ENCODE measurements at places on chromosomes 4 and X.
A peak's percentile ranks its signal among the peaks of the same experiment; 100 is the strongest.

DNA sequence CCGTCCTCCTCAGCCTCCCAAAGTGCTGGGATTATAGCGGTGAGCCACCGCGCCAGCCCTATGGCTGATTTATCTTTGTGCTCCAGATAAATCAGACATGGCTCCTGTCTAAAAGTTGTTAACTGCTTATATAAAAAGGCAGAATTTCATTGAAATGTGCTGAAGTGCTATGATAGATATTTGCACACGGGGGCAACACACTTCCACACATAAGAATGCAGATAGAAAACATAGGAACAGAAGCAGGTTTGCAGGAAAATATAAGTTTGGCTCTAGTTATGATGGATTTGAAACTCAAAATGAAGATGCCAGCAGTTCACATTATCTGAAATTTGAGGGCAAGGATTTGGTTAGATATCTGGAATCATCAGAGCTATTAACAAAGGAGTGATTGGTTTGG lies 163.1 kb upstream of the SLITRK2 start:
- DNase-seq, result no peak
- H3K36me3 ChIP-seq, result no peaks in the 10 kb centered on the region
- no peaks in the 10 kb centered on the region for H3K4me1 ChIP-seq
- no peak overlapping the region for H3K27ac ChIP-seq
- H3K27me3 ChIP-seq, result no peaks in the 10 kb centered on the region
- H3K4me3 ChIP-seq, result no peak overlapping the region

- no peaks in the 10 kb centered on the region for H3K27me3 ChIP-seq
- peaks cover 66% of the 10 kb centered on the region for H3K36me3 ChIP-seq
- peak overlapping the region; percentile 31 for H3K27ac ChIP-seq
- peaks cover 1% of the 10 kb centered on the region for H3K4me1 ChIP-seq
These were observed 20.5 kb downstream of the NOP14 start for GRCh38 chr4:2942532-2943363.

- H3K27ac ChIP-seq, result no peak overlapping the region
- H3K27me3 ChIP-seq, result no peaks in the 10 kb centered on the region
- no peak overlapping the region for H3K4me3 ChIP-seq
- no peak for DNase-seq
These were observed 181.5 kb downstream of the SLIT2 start for GRCh38 chr4:20433097-20433705.

DNA sequence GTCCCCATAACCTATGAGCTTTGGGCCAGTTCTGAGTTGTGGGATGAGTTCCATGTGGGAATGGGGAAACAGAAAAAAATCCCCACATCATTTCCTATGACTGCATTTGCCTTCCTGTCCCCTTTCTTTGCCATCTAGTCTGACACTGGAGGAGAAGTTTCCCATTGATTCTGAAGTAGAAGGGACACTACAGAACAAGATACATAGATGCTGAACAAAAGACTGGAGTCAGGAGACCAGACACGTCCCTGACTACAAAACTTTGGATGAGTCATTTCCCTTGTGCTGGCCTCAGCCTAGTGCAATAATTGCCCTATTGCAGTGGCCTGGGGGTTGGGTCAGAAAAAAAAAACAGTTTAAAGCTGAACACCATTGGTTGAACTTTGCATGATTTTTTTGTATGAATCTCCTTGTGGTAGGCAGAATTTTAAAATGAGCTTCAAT lies 22.1 kb downstream of the BEX3 start:
- no peak for DNase-seq
- H3K36me3 ChIP-seq, result no peaks in the 10 kb centered on the region
- H3K4me1 ChIP-seq, result no peaks in the 10 kb centered on the region
- H3K27me3 ChIP-seq, result no peaks in the 10 kb centered on the region
- no peak overlapping the region for H3K27ac ChIP-seq

GRCh38 chrX:111652719-111653118 lies 28.3 kb upstream of the ALG13 start:
- no peak for DNase-seq
- no peak overlapping the region for H3K4me3 ChIP-seq
- no peaks in the 10 kb centered on the region for H3K36me3 ChIP-seq
- no peak overlapping the region for H3K27ac ChIP-seq

DNA sequence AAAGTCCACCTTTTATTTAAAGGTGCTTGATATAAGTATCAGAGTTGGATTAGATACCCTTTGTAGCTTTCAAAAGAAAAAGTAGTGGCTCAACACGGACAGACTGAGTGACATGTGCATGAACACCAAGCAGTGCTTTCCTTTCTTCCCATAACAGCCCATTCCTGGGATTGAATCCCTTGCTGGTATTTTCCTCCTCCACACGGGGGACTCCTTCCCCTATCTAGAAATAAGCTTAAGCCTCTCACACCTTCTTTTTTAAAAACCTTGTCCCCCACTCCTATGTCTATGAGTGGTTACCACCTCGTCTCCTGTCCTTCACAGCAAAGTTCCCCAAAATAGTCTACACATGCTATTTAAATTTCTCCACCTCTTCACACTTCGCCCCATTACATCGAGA lies 5.1 kb downstream of the AP1S2 start:
- H3K4me3 ChIP-seq, result no peak overlapping the region
- no peak overlapping the region for H3K27ac ChIP-seq
- peaks cover 3% of the 10 kb centered on the region for H3K36me3 ChIP-seq

All from CD8-positive, alpha-beta memory T cell (primary cell).